ENCODE measurements at places on chromosomes 12 and 14. TPM values are rescaled to one million over a fixed set of nuclear protein-coding genes. Genes with fewer than 3 reads are reported as not detected.

GRCh38 chr14:63438065-63438757 lies 105.0 kb downstream of the PPP2R5E start:
- peaks cover 10% of the 10 kb centered on the region for H3K36me3 ChIP-seq
- DNase-seq, result peak; percentile 34
- H3K27me3 ChIP-seq, result no peaks in the 10 kb centered on the region
- peak overlapping the region; percentile 77 for H3K4me3 ChIP-seq
- peak overlapping the region; percentile 75 for H3K27ac ChIP-seq

DNA sequence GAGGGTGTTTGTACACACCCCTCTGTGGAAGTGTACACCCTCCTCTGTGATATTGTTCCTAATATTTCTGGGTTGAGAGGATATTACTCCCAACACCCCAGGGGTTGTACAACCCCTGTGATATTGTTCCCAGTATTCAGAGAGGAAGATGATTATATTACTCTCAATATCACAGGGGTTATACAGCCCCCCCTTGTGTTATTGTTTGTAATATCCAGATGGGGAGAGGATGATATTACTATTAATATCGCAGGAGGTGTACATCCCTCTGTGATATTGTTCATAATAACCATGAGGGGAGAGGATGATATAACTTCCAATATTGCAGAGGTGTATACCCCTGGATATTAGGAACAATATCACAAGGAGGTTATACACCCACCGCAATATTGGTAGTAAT lies 566.1 kb upstream of the MIS18BP1 start:
- DNase-seq, result no peak
- H3K4me1 ChIP-seq, result no peaks in the 10 kb centered on the region
- no peak overlapping the region for H3K27ac ChIP-seq
- no peaks in the 10 kb centered on the region for H3K36me3 ChIP-seq
- no peak overlapping the region for H3K4me3 ChIP-seq
- no peaks in the 10 kb centered on the region for H3K27me3 ChIP-seq

GRCh38 chr12:18135509-18135908 lies 45.5 kb upstream of the RERGL start:
- H3K4me1 ChIP-seq, result no peaks in the 10 kb centered on the region
- no peak overlapping the region for H3K4me3 ChIP-seq
- no peaks in the 10 kb centered on the region for H3K27me3 ChIP-seq
- H3K36me3 ChIP-seq, result no peaks in the 10 kb centered on the region
- DNase-seq, result no peak

DNA sequence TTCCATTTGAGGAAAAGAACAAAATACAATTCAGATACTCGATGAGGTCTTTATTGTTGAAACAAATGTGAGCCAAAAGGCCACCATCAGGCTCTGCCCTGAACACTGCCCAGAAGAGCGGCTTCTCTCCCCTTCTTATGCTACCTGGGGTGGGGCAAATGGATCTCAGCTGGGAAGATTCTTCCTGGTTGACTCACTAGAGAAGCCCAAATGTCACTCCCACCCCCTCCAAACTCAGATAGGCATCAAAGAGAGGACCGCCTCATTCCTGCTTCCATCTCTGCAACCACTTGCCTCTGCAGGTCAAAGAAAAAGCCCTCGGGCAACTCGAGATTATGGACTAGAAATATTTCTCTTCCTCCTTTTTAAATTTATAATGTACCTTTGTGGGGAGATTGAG lies 55.8 kb downstream of the TBX3 start:
- no peak overlapping the region for H3K27ac ChIP-seq
- H3K4me3 ChIP-seq, result no peak overlapping the region
- no peaks in the 10 kb centered on the region for H3K4me1 ChIP-seq
- no peaks in the 10 kb centered on the region for H3K27me3 ChIP-seq
- no peaks in the 10 kb centered on the region for H3K36me3 ChIP-seq

- no peak overlapping the region for H3K27ac ChIP-seq
- no peaks in the 10 kb centered on the region for H3K36me3 ChIP-seq
These were observed 46.1 kb downstream of the KIF26A start for GRCh38 chr14:104184506-104184905.

- no peaks in the 10 kb centered on the region for H3K27me3 ChIP-seq
- peaks cover 2% of the 10 kb centered on the region for H3K4me1 ChIP-seq
- DNase-seq, result no peak
- H3K4me3 ChIP-seq, result no peak overlapping the region
These were observed 207.1 kb downstream of the DPF3 start for GRCh38 chr14:72686832-72687231.

DNA sequence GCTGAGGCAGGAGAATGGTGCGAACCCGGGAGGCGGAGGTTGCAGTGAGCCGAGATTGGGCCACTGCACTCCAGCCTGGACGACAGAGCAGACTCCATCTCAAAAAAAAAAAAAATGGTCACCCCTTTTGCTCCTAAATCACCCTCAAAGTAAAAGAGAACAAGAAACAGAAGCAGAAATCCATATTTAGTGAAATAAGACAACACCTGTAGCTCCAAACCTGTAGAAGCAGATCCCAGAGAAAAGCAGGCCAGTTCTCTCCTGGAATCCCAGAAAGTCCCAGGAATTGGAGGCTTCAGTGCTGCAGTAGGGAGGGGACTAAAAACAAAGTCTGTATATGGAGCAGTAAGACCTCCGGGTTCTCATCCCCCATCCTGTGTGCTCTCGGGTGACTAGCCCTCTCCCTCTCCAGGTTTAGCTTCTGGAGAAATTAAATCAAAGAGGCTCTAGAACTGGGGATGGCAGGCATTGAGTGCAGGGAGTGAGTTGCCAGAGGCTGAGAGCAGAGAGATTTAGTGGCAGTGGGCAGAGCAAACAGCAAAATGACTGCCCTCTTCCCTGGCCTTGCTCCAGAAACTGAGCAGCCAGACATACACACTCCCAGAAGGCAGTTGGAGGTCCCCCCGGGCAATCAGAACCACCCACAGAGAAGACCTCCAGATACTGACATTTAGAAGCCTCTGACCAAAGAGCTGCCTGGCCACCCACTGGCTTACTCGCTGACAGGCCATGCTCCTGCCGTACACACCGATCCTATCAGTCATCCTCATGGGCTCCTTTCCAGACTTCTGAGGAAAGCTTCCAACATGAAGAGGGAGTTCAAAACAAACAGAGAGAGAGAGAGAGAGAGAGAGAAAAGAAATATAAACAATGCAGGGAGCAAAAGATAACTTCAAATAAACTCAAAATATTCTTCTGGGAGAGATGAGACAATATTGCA lies 6.3 kb upstream of the MLXIP start:
- H3K27ac ChIP-seq, result no peak overlapping the region
- H3K27me3 ChIP-seq, result peaks cover 8% of the 10 kb centered on the region
- H3K4me3 ChIP-seq, result no peak overlapping the region
- H3K36me3 ChIP-seq, result no peaks in the 10 kb centered on the region

- no peaks in the 10 kb centered on the region for H3K36me3 ChIP-seq
- H3K27me3 ChIP-seq, result peaks cover 6% of the 10 kb centered on the region
- H3K27ac ChIP-seq, result no peak overlapping the region
- H3K4me1 ChIP-seq, result peaks cover 2% of the 10 kb centered on the region
- no peak for DNase-seq
- H3K4me3 ChIP-seq, result no peak overlapping the region
These were observed 222.1 kb upstream of the HMGA2 start for GRCh38 chr12:65602253-65602609.

GRCh38 chr14:21436567-21437062 lies 19.3 kb downstream of the CHD8 start:
- peak overlapping the region; percentile 92 for H3K27ac ChIP-seq
- peaks cover 36% of the 10 kb centered on the region for H3K4me1 ChIP-seq
- no peak for DNase-seq
- H3K27me3 ChIP-seq, result no peaks in the 10 kb centered on the region
- H3K4me3 ChIP-seq, result peak overlapping the region; percentile 97

GRCh38 chr14:68111853-68112270 lies 292.3 kb downstream of the RAD51B start:
- no peak overlapping the region for H3K4me3 ChIP-seq
- H3K36me3 ChIP-seq, result peaks cover 3% of the 10 kb centered on the region
- no peak for DNase-seq
- H3K27ac ChIP-seq, result no peak overlapping the region
- peaks cover 11% of the 10 kb centered on the region for H3K4me1 ChIP-seq
- H3K27me3 ChIP-seq, result no peaks in the 10 kb centered on the region

GRCh38 chr14:59055439-59056045 lies 132.9 kb upstream of the DAAM1 start:
- H3K36me3 ChIP-seq, result no peaks in the 10 kb centered on the region
- H3K27me3 ChIP-seq, result peaks cover 11% of the 10 kb centered on the region
- H3K4me1 ChIP-seq, result no peaks in the 10 kb centered on the region

GRCh38 chr14:23085458-23085857 lies 9.5 kb downstream of the ACIN1 start:
- no peak overlapping the region for H3K27ac ChIP-seq
- H3K27me3 ChIP-seq, result no peaks in the 10 kb centered on the region
- peaks cover 32% of the 10 kb centered on the region for H3K36me3 ChIP-seq
- no peak overlapping the region for H3K4me3 ChIP-seq
- no peak for DNase-seq

DNA sequence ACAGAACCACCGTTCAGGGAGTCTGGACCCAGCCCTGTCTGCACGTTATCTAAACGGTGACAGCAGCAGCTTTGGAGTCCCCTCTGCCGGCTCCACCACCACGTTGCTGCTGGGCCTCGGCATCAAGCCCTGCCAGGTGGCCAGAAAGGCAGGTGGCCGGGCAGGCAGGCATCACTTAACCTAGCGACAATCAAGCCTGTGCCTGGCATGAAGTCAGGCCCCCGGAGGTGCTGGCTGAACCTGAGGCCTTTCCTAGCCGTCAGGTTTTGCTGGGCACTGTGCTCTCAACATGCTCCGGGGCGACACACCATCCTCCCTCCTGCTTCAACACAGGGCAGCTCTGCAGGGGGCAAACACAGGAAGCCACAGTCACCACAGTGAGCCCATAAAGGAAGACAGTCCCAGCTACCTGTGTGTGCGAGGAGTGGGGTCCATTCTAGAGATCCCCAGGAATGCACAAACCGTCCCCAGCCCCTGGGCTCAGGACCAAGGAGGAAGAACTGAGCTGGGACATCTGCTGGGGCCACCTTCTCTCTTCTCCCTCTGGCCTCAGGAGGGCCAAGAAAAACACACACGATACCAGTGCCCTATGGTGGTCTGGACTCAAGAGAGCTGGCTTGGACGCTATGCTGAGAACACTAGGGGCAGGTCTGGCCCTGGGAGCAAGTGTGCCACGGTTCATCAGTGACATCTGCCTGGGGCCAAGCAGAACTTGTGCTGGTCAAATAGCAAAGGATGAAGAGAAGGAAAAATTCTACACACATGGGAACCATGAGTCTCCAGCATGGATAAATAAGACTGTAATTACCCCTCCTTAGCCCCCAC lies 44.7 kb downstream of the CCDC88C start:
- peak overlapping the region; percentile 90 for H3K27ac ChIP-seq
- peak overlapping the region; percentile 80 for H3K4me3 ChIP-seq
- H3K27me3 ChIP-seq, result no peaks in the 10 kb centered on the region
- peak; percentile 64 for DNase-seq
- H3K36me3 ChIP-seq, result peaks cover 5% of the 10 kb centered on the region

GRCh38 chr12:115983226-115983798 lies 294.2 kb downstream of the MED13L start:
- no peaks in the 10 kb centered on the region for H3K27me3 ChIP-seq
- peaks cover 5% of the 10 kb centered on the region for H3K4me1 ChIP-seq
- H3K36me3 ChIP-seq, result peaks cover 23% of the 10 kb centered on the region
- no peak overlapping the region for H3K4me3 ChIP-seq

DNA sequence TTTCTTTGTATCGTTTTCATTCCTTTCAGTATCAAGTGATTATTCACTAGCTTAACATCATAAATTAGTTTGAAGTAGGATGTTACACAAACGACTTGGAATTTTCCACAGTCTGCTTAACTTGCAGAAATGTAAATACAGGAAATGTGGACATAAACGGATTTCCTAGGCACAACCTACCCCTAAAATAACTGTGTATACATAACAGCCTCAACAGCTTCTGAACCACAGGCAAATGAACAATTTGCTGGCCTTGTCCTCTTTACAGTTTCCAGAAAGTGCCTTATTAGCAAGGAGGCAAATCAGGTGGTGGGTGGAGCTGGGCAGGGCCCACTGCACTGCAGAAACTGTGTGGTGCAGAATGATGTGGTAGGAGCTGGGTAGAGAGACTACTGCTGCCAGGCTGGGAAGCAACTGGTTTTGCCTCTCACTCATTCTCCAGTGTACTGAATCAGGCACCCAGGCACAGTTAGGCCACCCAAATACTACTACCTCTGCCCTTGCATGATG lies 14.1 kb downstream of the DRAM1 start:
- no peaks in the 10 kb centered on the region for H3K27me3 ChIP-seq
- H3K27ac ChIP-seq, result no peak overlapping the region
- H3K4me1 ChIP-seq, result peaks cover 4% of the 10 kb centered on the region
- no peak overlapping the region for H3K4me3 ChIP-seq
- H3K36me3 ChIP-seq, result peaks cover 1% of the 10 kb centered on the region
- DNase-seq, result no peak

DNA sequence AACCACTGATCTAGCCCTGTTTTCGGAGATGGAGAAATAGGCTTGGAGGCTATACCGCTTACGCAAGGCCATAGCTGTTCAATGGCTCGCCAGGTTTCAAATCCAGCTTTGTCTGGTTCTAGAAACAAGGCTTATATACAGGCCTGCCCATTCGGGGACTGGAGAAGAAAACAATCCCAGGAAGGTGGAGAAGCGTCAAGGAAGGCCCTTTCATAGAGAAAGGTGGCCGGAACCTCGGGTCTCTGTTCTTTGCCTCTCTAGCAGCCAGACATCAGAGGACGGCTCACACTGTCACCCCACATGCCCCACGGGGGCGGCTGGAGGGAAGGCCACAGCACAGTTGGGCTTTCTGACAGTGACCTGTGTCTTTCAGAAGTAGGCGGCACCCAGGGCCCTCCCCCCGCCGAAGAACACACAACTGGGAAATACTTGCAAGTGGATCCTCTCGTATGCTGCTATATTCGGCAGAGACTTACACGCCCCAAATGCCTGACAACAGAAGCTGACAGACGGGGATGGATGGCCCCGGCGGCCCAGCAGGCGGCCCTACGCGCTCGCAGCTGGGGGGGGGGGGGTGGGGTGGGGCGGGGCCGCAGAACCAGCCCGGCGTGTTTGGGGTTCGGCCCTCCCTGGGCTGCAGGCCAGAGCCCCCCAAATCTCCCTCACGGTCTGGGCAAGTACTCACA lies 4.5 kb upstream of the SETD1B start:
- H3K36me3 ChIP-seq, result peaks cover 15% of the 10 kb centered on the region
- peak overlapping the region; percentile 89 for H3K27ac ChIP-seq
- peaks cover 32% of the 10 kb centered on the region for H3K4me1 ChIP-seq
- no peaks in the 10 kb centered on the region for H3K27me3 ChIP-seq
- DNase-seq, result peak; percentile 67

GRCh38 chr14:52021957-52022600 lies 32.7 kb downstream of the RTRAF start:
- H3K4me3 ChIP-seq, result no peak overlapping the region
- DNase-seq, result no peak
- no peaks in the 10 kb centered on the region for H3K27me3 ChIP-seq
- peaks cover 28% of the 10 kb centered on the region for H3K4me1 ChIP-seq
- H3K36me3 ChIP-seq, result peaks cover 12% of the 10 kb centered on the region

DNA sequence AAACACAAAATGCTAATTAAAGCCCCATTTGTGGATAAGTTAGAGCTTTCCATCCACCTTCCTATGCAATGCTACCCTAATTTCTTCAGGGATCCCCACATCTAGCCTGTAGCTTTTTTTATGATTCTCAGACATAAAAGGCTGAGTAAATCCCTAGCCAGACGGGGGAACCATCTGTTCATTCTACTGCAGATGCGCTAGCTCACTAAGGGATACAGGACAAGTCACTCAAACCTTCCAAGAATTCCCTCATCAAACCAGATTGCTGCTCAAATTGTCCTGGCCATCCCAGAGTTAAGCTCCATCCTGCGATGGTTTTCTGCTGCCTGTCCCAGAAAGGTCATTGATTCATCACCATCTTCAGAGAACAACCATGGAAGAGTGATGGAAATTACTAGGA lies 56.7 kb downstream of the MYRFL start:
- H3K36me3 ChIP-seq, result no peaks in the 10 kb centered on the region
- H3K27me3 ChIP-seq, result peaks cover 9% of the 10 kb centered on the region
- H3K4me3 ChIP-seq, result no peak overlapping the region
- no peak overlapping the region for H3K27ac ChIP-seq
- peaks cover 6% of the 10 kb centered on the region for H3K4me1 ChIP-seq

Gene OVCH1
- not detected for total RNA-seq

Gene ZBTB39
- total RNA-seq, result 11.3 TPM
